ENCODE measurements at places on chromosomes 12 and 14.

DNA sequence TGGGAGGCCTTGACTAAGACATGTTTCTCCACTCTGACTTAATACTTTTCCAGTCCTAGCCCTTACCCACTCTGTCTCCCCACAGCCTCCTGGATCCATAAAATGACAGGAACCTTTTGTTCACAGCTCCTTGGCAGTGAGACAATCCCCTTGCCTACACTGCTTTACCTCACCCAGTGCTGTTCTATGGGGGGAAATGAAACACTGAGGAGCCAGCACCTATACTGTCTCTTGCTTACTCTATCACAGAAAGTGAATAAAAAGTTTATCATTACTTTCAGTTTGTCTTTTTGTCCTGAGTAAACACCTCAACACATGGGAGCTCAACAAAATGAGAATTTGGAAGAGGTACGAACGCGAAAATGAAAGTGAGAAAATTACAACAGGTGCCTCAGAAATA lies 127.2 kb upstream of the DAAM1 start:
- DNase-seq = no peak

DNA sequence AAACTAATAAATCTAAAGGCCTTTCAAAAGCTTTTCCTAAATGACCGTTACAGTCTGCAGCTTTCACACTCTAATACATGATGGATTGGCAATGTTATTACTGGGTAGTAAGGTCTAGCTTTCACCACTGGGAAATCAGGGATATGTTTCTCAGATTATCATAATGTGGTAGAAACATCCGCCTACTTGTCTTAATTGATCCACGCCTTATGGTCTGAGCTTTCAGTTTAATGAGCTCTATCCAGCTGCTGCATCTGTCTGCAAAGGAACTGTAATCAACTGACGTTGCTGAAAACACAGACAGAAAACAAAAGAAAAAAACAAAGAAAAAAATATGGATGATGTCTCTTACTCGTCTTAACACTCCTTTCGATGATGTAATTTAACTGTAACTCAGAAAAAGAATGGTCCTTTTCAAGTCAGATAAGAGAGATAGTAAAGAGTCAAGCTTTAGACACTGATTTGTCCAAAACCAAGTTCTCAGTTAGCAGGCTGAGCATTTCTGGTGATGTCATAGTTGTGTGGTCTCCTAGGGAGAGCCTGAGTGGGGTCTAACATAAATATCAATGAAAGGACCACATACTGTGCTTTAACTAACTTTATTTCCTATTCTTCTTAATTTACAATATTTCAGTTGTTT lies 85.9 kb downstream of the C2CD5 start:
- DNase-seq = no peak

DNA sequence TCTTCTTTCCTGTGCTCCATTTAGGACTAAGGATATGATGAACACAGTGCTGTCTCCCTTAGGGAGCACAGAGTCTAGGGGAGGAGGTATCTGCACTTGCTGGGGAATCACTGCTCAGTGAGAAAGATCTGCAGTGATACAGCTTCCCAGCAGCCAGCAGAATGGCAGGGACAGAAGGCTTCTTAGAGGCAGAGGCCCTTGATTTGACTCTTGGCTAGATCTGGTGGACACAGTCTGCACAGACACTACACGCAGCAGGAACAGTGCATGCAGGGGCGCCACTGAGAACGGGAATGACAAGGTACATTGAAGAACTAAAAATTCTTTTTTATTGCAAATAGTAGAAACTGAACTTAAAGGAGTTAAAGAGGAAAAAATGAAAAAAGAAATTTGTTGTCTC lies 51.6 kb downstream of the KCNA1 start:
- DNase-seq = no peak

DNA sequence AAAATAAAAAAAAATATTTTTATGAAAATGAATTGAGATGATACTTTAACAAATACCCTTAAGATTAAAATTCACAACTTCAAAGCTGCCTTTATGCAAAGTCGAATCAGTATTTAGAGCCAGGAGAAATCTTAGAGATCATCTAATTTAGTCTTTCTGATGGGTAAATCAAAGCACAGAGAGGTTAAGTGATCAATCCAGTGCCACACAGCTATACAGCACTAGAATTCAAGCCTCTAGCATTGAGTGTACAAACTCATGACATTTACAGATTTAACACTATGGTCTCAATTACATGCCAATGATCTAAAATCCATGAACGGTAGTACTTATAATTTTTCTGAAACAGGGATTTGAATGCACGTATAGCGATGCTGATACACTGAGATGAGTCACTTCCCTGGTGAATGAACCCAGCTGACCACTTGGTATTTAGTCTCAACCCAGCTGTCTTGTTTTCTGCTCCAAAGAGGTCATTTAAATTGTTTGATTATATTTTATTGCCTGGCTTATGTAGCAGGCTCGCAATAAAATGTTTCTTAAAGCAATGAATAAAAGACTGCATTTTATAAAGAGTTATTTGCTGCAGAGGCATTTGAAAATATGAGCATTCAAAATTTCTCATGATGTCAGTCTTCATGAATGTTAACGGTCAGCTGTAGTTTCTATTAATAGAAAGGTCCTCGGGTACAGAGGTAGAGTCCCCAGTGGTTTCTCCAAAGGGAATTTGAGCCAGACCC lies 152.4 kb upstream of the PRICKLE1 start:
- DNase-seq = no peak

GRCh38 chr12:124381456-124382296 lies 86.8 kb downstream of the RFLNA start:
- DNase-seq = peak; percentile 96

DNA sequence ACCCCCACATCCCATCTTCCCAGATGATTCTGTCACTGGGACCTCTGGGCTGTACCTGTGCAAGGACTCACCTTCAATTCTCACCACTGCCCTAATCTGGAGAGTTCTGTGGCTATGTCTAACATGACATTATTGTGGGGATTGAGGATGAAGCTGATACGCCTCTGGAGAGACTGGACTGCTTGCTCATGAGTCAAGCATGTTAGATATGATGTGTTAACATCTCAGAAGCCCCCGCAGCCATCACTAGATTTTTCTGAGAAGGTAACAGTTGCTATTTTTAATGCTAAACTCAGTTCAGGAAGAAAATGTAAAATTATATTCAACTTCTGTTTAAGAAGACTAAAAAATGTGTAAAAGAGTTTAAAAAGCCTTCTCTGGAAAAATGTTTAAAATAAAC lies 25.7 kb downstream of the JKAMP start:
- DNase-seq = no peak

- DNase-seq = no peak
Measured at GRCh38 chr12:94769047-94769420, 118.7 kb upstream of the TMCC3 start.

- DNase-seq = no peak
Measured at GRCh38 chr14:93957751-93958566, 18.4 kb downstream of the ASB2 start.

DNA sequence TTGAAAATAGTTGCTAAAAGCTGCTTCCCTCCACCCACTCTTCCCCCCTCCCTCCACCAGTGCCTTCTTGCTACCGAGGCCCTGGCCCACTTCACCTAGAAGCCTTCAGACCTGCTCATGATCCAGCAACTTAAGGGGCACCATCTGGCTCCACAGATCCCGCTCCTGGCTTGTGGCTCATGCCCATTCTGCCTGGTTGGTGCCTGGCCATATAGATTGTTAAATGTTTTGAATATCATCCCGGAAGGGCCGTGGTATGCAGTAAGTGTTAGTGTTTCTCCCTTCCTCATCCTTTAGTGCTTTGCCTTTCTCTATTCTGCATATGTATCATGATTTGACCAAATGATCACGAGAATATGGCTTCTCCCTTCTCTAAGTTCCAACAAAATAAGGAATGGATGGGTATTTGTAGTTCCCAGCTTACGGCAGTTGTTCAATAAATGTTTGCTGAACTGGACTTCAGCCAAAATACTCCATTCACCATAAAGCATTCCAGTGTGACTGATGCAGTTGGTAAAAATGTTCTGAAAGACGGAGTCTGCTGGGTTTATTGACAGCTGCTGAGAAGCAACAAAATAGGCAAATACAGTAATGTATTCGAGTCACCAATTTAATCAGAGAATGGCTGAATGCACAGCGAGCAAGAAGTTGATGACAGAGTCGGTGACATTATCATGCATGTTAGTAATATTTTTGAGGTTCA lies 30.7 kb downstream of the GRIP1 start:
- DNase-seq = peak; percentile 13

- no peak for DNase-seq
Measured at GRCh38 chr12:110254971-110255540, 26.0 kb upstream of the ATP2A2 start.

GRCh38 chr14:61477712-61478462 lies 156.5 kb downstream of the PRKCH start:
- peak; percentile 86 for DNase-seq

DNA sequence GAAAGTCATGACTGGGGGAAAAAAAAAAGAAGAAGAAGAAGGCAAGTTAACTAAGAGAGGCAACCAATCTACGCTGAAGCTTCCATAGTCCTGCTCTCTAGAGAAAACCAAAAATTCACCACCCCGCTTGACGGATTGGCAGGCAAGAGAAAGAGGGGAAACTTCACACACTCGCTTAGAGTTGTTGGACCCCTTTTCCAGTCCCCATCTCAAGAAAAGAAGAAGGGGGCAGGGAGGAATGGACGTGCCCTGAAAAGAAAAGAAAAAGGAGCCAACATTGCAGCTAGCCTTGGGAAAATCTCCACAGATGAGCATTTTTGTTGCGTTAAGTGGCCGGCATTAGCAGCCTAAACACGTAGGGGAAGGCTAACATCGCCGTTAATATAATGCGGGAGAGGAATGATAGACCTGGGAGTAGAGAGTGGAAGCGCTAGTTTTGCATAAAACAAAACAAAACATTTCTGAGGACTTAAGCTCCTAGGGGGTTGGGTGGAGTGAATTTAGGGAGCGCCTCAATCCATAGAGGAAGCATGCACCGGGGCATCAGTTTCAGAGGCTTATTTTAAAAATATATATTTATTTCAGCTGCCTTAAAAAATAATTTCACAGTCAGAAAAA lies 11.3 kb upstream of the FOXG1 start:
- no peak for DNase-seq

GRCh38 chr12:105982022-105982421 lies 156.7 kb downstream of the NUAK1 start:
- peak; percentile 63 for DNase-seq

DNA sequence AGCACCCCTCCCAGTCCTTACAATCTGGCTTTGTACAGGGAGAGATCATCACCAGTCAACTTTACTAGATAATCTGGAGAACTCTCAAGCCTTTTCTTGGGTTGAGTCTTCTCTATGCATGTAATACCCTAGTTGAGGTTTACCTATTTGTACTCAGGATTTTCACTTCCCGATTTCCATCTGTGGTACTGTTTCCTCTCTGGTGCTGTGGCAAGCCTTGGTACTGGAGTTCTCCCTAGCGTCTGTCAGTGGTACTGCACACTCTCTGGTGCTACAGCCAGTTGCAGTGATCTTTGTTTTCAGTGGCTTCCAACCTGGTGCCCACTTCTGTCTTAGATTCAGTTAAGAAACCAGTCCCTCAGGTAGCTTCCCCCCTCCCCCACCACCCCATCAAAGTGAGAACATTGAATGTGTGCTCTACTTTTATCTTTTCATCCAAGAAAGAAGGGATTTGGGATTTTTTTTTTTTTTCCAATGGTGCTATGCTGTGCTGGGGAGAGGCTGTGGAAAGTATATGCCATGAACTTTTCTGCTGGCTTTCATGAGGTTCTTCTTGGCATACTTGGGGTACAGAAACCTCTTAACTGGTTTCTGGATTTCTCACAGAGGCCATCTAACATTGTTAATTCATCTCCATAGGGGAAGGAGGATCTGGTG lies 69.4 kb upstream of the EVL start:
- no peak for DNase-seq

DNA sequence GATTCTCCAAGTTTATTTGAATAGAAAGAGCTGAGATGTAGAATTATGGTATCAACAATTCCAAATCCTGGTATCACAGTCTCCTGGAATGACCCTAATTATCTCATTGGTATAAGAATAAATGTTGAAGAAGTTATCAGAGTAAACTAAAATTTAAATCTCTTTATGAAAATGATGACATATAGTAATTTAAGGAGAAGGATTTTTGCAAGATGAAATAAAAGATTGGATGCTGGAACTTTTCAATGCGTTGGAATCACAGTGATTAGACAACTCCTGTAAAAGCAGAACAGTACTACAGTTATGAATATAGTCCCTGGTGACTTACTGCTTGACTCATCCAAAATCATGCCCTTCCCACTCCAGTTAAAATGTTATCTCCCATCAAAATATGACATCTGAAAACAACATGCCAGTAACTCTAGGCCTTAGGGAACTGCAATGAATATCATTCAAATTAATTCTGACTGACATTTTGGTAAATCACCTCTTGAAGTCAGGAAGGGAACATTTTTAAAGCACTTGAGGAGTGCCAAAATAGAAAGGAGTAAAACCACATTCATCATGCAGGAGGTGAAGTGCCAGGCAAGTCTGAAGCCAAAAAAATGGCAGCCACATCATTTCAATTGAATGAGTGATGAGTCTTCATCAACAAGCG lies 197.8 kb upstream of the PRKD1 start:
- no peak for DNase-seq

DNA sequence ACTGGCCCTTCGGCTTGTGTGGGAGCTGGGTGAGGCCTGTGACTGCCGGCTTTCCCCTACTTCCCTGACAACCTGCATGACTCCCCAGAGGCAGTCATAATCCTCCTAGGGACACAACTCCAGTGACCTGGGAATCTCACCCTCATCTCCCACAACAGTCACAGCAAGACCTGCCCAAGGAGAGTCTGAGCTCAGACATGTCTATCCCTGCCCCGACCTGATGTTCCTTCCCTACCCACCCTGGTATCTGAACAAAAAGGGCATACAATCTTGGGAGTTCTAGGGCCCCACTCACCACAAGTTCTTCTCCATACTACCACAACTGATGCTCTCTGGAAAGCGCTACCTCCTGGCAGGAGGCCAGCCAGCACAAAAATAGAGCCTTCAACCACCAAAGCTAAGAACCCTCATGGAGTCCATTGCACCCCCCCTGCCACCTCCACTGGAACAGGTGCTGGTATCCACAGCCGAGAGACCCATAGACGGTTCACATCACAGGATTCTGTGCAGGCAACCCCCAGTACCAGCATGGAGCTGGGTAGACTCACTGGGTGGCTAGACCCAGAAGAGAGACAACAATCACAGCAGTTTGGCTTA lies 16.8 kb downstream of the ATP23 start:
- DNase-seq = no peak

- no peak for DNase-seq
Measured at GRCh38 chr12:131116468-131117117, 162.9 kb downstream of the ADGRD1 start.

GRCh38 chr12:58681730-58682129 lies 238.6 kb downstream of the LRIG3 start:
- no peak for DNase-seq

- DNase-seq = no peak
Measured at GRCh38 chr12:49819786-49820185, 8.4 kb downstream of the NCKAP5L start.

GRCh38 chr14:78451319-78451695 lies 281.1 kb downstream of the NRXN3 start:
- no peak for DNase-seq

GRCh38 chr14:91333650-91334039 lies 84.0 kb downstream of the CCDC88C start:
- DNase-seq = no peak

- no peak for DNase-seq
Measured at GRCh38 chr14:97688631-97689336, 891.6 kb downstream of the VRK1 start.
